Activated gamma-delta T cell (primary cell): ENCODE measurements at places on chromosomes 3 and 15.

- no peak for DNase-seq
Observed at GRCh38 chr3:45968706-45969105, 25.4 kb downstream of the CXCR6 start.

- no peak for DNase-seq
Observed at GRCh38 chr15:90400005-90400758, 12.1 kb downstream of the IQGAP1 start.

- DNase-seq = no peak
Observed at GRCh38 chr15:29687204-29687815, 135.0 kb downstream of the TJP1 start.

GRCh38 chr3:66021731-66022131, 17.0 kb downstream of the MAGI1 start:
- no peak for DNase-seq

DNA sequence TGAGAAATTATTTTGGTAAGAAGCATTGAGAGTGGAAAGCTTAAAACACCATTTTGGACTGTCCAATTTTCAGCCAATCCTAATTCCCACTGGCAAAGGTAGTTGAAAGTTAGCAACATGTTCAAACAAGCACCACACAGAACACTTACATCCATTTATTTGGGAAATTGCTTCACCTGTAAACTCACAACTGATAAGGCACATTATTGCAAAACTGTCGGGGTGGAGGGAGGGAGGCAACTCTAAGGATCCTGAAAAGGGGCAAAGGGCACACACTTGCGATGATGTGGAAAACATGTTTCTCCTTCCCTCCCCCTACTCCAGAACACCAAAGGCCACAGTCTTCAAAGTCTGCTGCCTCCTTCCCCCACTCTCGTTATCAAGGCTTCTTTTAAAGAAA, 9.4 kb downstream of the TMEM41A start:
- no peak for DNase-seq

DNA sequence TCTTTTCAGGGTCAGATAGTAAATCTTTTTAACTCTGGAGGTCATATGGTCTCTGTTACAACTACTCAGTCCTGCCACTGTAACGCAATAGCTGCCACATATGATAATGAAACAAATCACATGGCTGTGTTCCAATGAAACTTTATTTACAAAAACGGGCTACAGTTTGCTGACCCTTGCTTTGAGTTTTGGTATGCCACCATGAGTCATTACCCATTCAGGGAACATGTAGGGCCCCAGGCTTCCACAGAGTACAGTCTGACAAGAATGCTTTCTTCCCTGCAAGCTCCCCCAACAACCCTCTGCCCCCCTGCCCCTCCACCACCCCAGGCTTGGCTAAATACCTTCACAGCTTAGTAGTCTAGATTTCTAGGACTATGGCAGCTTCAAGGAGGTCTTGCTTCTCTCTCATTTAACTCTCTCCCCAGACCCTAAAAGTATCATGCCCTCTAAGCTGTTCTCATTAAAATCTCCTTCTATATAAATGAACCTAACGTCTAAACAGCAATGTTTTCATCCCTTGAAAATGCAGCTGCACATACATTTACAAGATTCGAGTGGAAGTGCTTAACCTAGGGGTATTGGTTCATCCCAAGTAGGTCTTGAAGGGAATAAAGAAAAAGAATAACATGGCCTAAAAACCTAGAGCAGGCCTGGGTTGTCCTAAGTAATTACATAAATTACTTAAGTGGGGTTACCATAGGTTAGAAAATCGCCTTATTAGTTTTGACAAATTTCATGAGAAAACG, 117.8 kb upstream of the PRICKLE2 start:
- no peak for DNase-seq

DNA sequence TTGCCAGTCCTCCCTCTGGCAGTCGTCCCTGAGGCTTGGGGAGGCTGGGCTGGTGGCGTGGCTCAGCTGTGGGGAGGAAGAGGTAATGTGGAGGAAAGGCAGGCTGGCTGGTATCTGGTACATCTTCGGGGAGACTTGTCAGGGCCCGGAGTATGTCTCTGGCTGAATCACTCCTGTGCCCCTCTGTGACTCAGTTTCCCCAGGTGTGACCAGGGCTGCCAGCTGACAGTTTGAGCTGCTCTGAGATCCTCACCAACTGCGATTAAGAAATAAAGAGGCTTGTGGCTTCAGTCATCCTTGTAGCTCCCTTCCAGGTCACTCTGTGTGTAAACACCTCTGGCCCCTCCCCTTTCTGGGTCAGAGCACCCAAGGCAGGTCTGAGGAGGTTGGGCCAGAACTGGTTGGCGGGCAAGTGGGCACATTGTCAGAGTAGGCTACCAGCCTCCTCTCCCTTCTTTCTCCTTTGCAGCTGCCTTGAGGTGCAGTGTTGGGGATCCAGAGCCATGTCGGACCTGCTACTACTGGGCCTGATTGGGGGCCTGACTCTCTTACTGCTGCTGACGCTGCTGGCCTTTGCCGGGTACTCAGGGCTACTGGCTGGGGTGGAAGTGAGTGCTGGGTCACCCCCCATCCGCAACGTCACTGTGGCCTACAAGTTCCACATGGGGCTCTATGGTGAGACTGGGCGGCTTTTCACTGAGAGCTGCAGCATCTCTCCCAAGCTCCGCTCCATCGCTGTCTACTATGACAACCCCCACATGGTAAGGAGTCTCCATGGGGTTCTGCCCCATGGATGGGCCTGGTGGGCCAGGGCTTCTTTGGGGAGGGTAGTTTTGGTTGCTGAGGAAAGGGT, 3.0 kb downstream of the TEX264 start:
- DNase-seq = no peak

DNA sequence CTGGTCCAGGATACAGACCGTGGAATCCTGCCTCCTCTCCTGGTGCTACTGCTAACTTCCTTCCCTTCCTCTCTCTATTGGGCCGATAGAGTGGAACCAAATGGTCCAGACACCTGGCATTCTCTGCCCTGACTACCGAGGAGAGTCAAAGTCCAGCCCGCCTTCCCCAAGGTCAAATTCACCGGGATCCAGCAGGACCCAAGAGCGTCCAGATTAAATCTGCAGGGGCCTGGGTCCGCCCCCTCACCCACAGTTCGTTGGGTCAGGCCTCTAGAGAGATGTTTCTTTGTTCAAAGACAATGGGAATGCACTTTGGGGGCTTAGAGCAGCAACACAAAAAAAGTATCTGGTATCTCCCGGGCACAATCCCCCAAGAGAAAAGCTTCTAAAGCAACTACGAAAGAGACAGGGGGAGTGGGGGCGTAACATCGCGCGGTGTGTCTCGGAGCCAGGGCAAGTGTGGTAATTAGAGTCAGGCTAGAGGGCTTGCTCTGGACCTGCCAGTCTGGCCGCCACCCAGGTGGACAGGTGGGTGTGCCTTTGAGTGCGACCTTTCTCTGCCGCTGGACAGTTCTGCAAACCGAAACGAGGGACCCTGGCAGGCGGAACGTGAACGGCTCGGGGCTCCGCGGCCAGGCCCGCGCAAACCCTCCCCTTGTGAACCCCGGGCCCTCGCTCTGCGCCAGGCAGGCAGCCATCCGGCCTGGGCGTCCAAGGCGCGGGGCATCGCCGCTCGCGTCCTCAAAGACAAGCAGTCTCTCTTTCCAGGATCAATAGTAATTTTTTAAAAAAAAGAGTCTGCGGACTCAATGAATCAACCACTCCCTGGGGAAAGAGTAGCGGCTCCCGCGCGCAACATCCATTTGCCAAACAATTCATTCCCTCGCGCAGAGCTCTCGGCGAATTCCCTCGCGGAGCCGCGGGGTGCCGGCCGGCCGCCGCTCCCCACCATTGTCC, 806 bp downstream of the KLHL25 start:
- peak; percentile 22 for DNase-seq

GRCh38 chr3:72169561-72170472, 384.9 kb upstream of the PROK2 start:
- DNase-seq = no peak

- no peak for DNase-seq
Observed at GRCh38 chr15:89784686-89784960, 8.5 kb downstream of the MESP2 start.

DNA sequence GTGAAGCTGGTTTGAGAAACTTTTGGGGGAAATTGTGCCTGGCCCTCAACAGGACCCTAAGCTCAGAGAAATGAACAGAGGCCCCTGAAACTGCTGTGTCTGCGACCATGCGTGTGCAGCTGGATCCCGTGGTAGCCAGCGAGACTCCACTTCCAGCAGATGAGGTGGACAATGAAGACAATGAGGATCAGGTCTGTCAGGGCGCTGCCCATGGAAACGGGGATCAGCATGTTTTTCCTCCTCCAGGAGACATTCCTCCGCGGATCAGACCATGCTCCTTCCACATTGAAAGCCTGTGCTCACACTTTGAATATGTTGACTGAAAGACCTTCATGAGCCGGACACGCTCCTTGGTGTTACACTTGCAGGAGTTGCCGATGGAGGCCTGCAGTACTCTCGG, 1439.8 kb upstream of the ALCAM start:
- no peak for DNase-seq

- no peak for DNase-seq
Observed at GRCh38 chr3:35643495-35643894, 4.2 kb downstream of the ARPP21 start.

DNA sequence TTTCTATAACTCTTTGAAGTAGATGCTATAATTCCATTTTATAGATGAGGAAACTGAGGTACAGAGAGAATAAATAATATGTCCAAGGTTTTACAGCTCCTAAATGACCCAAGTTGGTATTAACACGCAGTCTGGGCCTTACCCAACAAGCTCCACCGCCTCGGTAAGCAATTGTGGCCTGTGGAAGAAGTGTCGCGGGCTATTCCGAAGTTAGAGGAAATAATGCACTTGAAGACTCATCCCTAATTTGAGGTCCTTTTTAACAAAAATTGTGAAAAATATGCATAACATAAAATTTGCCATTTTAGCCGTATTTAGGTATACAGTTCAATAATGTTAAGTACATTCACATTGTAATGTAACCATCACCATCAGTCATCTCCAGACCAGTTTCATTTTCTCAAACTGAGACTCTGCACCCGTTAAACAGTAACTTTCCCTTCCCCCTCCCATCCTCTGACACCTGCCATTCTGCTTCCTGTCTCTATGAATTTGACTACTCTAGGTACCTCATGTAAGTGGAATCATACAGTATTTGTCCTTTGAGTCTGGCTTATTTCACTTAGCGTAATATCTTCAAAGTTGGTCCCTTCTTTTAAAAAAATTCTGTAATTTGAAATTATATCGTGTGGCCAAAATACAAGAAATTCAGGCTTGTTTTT, 18.2 kb downstream of the IDH3A start:
- no peak for DNase-seq
